ENCODE measurements at places on chromosomes 7 and 10.

DNA sequence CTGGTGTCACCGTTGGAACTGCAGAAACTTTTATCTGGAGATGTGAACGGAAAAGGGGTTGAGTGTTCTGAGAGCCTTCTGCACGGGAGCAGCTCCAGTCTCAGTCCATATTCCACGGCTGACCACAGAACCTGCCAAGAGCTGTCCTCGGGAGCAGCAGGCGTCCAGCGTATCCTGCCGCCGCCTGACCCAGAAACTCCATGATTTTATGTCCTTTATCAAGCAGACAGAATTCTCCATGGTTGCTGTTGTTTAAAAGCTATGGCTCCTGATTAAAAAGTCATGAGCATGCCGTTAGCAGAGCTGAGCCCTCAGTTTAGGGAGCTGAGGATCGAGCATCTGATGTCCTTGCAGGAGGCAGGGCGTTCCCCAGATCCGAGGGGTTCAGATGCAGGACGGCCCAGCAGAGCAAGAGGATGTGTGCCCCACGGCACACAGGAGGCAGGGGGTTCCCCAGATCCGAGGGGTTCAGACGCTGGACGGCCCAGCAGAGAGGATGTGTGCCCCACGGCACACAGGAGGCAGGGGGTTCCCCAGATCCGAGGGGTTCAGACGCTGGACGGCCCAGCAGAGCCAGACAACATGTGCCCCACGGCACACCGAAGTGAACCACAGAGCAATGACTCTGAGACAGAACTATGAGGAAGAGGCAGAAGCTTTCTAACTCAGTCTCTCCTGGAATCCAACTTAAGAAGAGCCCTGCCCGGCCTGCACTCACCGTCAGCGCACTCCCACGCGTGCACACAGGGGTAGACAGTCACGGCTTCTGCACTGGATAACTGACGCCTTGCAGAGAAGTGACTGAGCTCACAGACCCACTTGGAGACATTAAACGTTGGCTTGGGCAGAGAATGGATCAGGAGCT lies 96.4 kb downstream of the WDR37 start:
- no peak for DNase-seq

- DNase-seq: peak; percentile 24
Measured at GRCh38 chr7:104903044-104903443, 111.0 kb upstream of the KMT2E start.

GRCh38 chr7:151575410-151575809 lies 55.7 kb upstream of the RHEB start:
- DNase-seq: no peak

DNA sequence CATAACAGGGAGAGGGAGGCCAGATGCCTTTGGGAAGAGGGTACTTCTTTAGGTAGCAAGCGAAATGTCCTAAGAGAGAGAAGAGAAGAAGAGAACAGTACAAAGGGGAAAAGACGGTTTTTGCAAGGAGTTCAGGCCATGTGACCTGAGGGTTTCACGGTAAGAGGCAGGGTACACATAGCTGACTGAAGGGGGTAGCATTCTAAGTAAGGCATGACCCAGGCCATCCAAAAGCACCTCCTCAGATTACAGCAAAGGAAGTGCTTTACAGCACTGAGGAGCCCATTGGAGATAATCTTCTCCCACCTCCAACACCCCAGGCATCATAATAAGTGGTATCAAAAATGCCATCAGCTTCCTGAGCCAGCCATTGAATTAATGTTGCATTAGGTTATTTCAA lies 258.2 kb upstream of the NPY start:
- no peak for DNase-seq

- DNase-seq: no peak
Measured at GRCh38 chr7:51731075-51731474, 414.5 kb upstream of the COBL start.

- DNase-seq: peak; percentile 100
Measured at GRCh38 chr7:5591278-5591874, 167.7 kb upstream of the TNRC18 start.

GRCh38 chr10:102599565-102600327 lies 44.5 kb upstream of the TRIM8 start:
- peak; percentile 87 for DNase-seq

DNA sequence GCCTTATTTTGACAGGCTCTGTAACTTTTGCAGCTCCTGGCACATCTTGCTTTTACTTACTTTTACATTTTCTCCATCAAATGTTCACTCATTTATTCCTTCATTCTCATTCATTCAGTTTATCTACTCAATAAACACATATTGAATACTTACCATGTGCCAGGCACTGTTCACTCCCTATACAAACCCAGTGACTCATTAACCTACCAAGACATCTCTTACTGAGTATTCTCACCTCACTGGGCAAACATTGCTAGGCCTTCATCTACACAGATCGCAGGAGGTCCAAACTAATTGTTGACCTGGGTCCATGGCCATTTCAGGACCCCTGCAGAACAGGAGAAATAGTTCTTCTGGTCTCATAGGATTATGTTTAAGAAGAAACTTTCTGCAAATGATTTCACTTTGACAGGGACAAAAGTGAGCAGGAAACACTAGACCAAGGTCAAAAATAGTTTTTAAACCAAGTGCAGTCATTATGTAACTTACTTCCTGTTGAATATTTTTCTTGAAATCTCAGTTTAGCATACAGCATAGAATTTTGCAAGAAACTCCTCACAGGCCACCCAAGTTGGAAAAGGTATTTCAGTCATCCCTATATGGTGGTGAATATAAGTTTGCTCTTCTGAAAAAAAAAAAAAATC lies 17.6 kb downstream of the SLC26A4 start:
- no peak for DNase-seq

- DNase-seq: no peak
Measured at GRCh38 chr10:24177636-24178035, 31.3 kb upstream of the KIAA1217 start.

- DNase-seq: no peak
Measured at GRCh38 chr10:70456164-70456563, 14.7 kb upstream of the NODAL start.

DNA sequence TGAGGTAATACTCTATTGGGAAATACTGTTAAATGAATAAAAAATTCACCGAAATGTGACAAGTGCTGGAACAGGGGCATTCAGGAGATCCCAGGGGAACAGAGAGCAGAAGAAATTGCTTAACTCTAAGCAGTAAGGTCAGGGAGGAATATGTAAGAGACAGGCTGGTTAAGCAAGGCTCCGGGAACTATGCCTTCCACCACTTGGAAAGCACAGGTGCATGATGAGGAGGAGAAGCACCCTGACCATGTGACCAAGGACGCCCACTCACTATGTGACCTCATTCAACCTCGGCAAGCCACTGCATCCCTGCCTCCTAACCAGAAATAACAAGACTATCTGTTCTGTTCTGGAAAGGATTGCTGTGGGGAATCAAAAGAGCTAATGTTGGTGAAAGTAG lies 218.4 kb downstream of the ELMO1 start:
- DNase-seq: no peak

DNA sequence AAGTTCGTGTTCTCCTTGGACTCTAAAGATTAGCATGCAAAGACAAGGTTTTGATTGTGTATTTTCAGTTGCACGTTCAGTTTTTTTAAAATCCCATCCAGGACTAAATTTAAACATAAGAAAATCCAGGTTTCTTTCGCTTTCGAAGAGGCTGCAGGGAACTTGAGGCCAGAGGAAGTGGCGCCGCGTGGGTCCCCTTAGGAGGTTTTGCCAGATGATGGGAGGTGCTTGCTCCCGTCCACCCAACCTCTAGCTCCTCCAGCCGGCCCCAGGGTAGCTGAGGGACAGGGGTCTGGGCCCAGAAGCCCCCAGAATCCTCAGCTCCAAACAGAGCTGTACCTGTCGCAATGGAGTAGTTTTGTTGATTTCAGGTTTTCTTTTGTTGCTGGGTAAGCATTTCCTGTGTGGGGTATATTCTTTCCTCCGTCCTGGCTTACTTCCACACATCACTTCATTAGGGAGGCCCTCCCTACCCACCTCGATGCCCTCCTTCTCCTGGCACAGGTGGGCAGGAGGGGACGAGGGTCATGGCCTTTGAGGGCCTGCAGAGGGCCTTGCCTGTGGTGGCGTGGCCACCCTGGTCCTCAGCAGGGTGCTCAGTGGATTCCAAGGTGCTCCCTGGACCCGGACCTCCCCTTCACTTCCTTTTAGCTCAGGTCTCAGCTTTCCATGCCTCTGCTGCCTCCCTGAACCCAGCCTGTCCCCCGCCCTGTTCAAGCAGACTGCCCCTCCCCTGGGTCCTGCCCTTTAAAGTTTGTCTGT lies 32.6 kb downstream of the LHPP start:
- DNase-seq: no peak

DNA sequence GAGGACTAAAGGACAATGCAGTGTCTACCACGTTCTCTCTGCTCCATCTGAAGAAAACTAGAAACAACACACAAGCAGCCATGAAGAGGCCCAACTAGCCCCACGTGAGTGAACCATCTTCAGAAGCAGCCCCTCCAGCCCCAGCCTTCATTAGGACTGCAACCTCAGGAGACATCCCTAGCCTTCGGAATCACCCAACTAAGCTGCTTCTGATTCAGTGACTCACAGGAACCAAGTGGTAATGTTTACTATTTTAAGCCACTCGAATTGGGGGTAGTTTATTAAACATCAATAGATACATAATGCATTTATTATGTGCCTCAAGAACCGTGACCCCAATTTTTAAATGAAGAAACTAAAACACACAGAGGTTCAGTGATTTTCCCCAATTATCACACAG lies 22.6 kb downstream of the ARHGAP12 start:
- DNase-seq: no peak

GRCh38 chr10:73810735-73811465 lies 498 bp downstream of the NDST2 start:
- no peak for DNase-seq

DNA sequence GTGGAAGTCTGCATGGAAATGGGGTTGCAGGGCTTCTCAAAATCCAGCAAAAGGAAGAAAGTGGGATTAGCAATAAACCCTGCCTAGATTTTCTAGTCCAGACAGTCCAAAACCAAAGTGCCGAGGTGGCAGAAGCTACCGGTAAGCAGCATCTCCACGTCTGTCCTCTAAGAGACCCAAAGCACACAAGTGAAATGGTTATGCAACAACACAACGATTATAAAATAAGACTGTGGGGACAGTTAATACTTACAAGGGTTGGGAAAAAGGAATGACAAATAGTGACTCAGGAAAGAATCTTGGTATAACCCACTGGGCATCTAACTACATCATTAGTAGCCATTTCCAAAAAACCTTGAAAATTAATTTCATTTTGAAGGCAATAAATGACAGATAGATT lies 24.7 kb downstream of the CREB3L2 start:
- no peak for DNase-seq

- no peak for DNase-seq
Measured at GRCh38 chr7:1725199-1725690, 55.2 kb downstream of the ELFN1 start.

- no peak for DNase-seq
Measured at GRCh38 chr7:50393076-50393475, 57.1 kb downstream of the FIGNL1 start.

All from NCI-H226 (cell line).